ENCODE measurements at places on chromosomes 1 and 21. TPM values are rescaled to one million over a fixed set of nuclear protein-coding genes. Genes with fewer than 3 reads are reported as not detected.

The LGR6 gene
- total RNA-seq: not detected

The PBX1 gene
- total RNA-seq: 3.9 TPM

The KIFAP3 gene
- total RNA-seq: 26.4 TPM

The SLC25A34 gene
- total RNA-seq: 0.44 TPM

The NADK gene
- total RNA-seq: 39.2 TPM

The FAM43B gene
- total RNA-seq: not detected

The CFAP107 gene
- total RNA-seq: not detected

The FCN3 gene
- 0.32 TPM for total RNA-seq

The TENT5C gene
- total RNA-seq: 0.16 TPM

The ARHGAP29 gene
- 262 TPM for total RNA-seq

The SYT2 gene
- not detected for total RNA-seq

The MAB21L3 gene
- total RNA-seq: not detected
